Myocyte (in vitro differentiated cells): ENCODE measurements at places on chromosomes 5 and 9. TPM values are rescaled to one million over a fixed set of nuclear protein-coding genes. Genes with fewer than 3 reads are reported as not detected.

GRCh38 chr5:160048131-160048530, 39.2 kb downstream of the TTC1 start:
- no peak for DNase-seq

DNA sequence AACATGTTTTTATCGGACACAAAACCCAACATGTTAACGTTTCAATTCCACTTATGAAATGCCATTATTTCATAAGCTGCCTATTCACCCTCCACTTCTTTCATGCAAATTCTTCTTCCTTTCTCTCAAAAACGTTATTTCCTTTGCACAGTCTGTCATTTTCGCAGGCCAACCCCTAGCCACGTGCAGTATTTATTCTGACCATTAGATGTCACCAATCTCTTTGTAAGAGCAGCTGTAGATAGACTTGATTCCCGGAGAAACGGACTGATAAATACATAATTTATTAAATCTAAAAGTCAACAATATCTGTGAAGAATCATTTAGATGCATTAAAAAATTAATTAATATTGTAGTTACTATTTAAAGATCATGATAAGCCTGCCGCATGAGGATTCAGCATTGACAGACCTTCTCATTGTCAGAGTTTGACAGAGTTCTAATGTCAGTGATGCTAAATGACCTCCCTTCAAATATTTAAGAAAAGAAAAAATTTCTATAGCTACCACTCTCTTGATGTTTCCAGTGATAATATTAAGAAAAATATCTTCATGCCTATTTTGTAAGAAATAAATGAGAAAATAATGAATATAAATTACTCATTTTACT, 933.6 kb downstream of the CDH12 start:
- peak; percentile 3 for DNase-seq

GRCh38 chr9:16191191-16191590, 638.3 kb downstream of the CCDC171 start:
- DNase-seq, result no peak

DNA sequence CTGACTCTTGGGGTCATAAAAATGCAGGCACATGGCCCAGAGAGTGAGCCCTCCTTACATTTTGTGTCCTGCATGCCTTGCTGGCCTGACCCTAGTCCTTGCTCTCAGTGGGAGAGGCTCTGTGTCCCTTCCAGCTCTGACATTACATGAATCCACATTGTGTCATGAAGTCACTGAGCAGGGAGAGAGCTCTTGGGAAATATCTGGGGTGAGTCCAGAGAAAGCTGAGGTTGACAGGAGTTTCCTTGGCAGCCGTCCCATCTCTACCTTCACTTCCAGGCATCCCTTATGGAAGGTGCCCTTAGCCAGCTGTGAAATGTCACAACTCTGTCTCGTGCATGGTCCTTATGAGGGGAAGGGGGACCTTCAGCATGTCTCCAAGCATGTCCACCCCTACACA, 41.0 kb downstream of the FAT2 start:
- no peak for DNase-seq

DNA sequence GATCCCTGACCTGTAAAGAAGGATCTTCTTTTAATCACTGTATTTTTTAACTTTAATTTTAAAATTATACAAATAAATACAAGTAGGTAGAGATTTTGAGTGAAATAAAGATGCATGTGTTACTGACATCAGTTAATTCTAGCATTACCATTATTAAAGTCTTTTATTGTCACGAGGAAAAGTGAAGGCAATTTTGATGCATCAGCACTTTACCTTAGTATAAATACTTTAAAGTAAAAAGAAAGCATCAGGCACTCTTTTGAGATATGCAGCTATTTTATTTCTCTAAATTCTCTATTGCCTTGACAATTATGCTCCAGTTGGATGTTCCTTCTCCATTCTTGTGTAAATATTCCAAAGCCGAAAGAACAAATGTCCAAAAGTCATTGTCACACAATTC, 4.6 kb downstream of the HTR1A start:
- DNase-seq, result no peak

DNA sequence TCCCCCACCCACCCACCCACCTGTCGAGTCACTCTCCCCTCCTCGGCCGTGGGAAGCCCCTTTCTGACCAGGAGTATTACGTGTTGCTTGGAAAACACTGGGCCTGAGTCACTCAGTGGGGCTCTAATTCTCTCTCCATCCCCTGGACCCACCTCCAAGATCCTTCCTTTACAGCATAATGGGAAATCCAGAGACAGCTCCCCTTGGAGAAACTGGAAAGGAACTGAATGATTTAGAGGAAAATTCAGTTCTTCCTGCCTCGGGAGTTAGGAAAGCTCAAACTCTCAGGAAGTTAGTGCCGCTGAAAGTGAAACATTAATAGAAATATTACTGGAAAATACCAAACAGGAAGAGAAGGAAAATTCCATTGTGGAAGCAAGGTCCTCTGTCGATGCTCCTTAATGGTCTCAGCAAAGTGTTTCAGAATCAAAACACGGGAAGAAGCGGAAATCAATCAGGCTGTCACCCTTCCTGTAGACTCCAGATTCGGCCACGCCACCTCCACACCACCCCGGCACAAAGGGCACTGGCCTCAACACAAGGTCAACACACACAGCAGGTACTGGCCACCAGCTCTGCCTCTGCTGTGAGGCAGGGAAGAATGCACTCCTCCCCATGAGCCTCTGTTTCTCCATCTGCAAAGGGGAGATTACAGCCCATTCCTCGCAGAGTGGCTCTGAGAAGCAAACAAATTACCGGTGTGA, 9.6 kb downstream of the SHB start:
- no peak for DNase-seq

GRCh38 chr5:151037561-151038411, 17.4 kb downstream of the GPX3 start:
- peak; percentile 77 for DNase-seq

SPATA6L gene
- total RNA-seq, result 0.16 and 0.21 TPM in 2 replicates

MAT2B gene
- 58.7 and 62.7 TPM in 2 replicates for total RNA-seq

RASGRF2 gene
- total RNA-seq, result 0.05 TPM in 1 of 2 replicates, not detected in the other
